Stimulated activated CD4-positive, alpha-beta T cell treated with anti-CD3 and anti-CD28 coated beads, Interleukin-12 subunit alpha, Interleukin-12 subunit beta, amount 100 ng/mL, for 24 hours (primary cell): ENCODE measurements at places on chromosomes 16 and 17.

DNA sequence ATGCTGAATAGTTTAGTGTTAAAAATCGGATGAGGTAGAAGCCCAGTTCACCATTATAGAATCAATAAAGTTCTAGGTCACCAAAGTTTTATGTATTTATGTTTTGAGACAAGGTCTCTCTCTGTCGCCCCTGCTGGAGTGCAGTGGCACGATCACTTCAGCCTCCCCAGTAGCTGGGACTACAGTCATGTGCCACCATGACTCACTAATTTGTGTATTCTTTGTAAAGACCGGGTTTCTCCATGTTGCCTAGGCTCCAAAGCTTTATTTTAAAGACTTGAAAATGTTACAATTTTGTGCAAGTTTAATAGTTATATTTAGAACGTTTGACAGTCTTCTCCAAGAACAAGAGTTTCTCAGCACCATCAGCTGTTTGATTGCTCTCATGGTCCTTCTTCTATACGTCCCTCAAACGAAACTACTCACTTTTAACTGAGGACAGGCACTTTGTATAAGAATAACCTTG lies 32.1 kb downstream of the NDE1 start:
- peak; percentile 22 for DNase-seq

DNA sequence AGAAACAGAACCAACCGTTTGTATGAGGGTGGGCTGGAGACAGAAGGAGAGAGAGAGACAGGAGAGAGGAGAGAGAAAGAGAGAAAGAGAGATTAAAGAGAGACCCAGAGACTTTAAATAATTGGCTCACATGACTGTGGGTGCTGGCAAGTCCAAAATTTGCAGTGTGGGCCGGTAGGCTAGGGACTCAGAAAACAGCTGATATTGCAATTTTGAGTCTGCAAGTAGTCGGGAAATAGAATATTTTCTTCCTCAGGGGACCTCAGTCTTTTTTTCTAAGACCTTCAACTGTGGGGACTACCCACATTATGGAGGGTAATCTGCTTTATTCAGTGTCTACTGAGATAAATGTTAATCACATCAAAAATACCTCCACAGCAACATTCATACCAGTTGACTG lies 1439.0 kb downstream of the CDH11 start:
- DNase-seq = no peak

DNA sequence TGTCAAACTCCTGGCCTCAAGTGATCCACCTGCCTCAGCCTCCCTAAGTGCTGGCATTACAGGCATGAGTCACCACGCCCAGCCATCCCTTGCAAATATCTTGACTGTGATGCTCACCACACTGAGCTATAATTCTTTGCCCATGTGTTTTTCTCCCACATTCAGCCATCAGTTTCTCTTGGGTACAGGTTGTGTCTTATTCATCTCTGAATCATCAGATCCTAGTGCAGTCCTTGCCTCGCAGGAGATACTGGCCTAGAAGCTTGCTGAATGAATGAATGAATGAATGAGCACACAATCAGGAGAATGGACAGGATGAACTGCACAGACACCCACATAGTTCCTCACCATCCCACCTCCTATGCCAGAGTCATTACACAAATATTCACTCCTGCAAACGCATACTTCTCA lies 24.4 kb upstream of the ETV4 start:
- DNase-seq = no peak

GRCh38 chr17:27518545-27519521 lies 62.6 kb downstream of the KSR1 start:
- no peak for DNase-seq

GRCh38 chr16:48383009-48383876 lies 2.0 kb downstream of the SIAH1 start:
- DNase-seq = no peak

DNA sequence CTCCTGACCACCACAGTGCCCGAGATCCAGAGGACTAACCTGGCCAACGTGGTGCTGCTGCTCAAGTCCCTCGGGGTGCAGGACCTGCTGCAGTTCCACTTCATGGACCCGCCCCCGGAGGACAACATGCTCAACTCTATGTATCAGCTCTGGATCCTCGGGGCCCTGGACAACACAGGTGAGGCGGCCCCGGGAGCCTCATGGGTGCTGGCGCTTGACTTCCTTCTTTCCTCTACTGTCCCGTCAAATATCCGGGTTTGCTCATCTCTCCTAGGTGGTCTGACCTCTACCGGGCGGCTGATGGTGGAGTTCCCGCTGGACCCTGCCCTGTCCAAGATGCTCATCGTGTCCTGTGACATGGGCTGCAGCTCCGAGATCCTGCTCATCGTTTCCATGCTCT lies 13.7 kb downstream of the DHX38 start:
- DNase-seq = no peak

DNA sequence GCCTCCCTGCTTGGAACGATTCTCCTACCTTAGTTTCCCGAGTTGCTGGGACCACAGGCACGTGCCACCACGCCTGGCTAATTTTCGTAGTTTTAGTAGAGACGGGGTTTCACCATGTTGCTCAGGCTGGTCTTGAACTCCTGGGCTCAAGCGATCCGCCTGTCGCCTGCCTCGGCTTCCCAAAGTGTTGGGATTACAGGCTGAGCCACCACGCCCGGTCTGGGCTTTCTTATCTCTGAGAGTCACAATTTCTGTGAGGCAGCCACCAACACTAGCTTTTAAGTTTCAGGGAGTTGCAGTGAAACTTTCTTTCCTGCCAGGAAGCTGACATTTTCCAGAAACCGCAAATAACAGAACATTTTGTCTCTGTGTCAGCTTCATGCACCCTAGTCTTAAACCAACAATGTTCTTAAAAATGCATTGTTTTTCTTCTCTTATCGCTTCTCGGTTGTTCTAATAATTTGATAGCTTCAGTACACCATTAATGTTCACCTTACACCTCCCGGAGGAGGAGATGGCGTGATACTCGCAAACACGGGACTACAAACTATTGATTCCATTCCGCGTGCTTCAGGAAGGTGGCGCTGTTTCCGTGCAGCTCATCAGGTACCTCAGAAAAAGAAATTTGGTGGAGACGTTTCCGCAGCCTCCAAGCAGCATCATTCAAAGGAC lies 7.4 kb upstream of the DHRS7B start:
- DNase-seq = peak; percentile 60

DNA sequence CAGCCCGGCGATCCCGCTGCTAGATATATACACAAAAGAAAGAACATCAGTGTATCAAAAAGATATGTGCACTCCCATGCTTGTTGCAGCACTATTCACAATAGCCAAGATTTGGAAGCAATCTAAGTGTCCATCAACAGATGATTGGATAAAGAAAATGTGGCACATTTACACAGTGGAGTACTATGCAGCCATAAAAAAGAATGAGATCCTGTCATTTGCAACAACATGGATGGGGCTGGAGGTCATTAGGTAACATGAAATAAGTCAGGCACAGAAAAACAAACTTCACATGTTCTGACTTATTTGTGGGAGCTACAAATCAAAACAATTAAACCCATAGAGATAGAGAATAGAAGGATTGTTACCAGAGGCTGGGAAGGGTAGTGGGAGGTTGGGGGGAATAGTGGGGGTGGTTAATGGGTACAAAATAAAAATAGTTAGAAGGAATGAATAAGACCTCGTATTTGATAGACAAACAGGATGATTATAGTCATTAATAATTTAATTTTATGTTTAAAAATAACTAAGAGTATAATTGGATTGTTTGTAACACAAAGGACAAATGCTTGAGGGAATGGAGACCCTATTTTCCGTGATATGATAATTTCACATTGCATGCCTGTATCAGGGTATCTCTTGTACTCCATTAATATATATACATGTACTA lies 176.7 kb upstream of the NOG start:
- no peak for DNase-seq

GRCh38 chr17:80526116-80526910 lies 18.3 kb upstream of the RPTOR start:
- DNase-seq = no peak

DNA sequence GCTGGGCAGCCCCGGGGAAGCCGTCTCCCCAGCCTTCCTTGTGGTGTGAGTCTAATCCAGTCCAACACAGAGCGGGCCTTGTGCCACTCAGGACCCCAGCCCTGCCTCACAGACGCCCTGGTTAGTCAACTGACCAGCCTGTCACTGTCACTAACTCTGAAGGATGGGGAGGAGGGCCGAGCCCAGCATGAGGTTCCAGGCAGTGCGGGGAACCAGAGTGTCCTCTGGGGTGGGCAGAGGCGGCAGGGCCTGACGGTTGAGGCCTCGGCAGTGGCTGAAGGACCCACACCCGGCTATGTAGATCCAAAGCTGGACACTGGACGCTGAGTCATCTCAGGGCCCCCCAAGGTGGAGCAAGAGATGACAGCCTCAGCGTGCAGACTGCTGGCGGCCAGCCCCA lies 8.6 kb downstream of the RPUSD1 start:
- DNase-seq = no peak

DNA sequence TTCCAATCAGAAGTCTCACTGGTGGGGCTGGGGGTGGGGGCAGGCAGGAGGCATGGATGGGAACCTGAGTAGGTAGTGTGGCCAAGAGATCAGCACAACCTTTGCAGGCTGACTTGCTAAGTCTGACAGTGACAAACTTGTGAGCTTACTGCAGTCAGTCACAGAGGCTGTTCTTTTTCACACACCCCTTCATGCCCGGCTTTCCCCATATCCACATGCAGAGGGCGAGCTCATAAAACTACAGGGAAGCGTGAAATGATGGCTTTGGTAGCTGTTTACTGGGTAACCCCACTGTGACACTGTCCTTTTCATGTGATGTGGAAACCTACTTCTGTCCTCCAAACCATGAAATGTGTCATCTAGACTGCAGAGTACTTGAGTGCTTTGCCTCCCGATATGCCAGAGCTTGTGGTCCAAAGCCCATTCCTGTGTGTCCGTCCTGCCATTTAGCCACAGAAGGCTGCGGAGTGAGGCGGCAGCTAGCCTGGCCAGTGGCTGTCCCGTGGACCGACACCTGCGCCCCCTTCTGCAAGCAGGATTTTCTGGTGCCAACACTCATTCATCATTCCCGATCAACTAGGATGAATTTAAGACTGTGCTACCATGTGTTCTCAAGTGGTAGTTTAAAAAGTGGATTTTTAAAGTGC lies 9.8 kb downstream of the GEMIN4 start:
- DNase-seq = no peak

- DNase-seq = no peak
Measured at GRCh38 chr16:77596261-77596660, 126.1 kb upstream of the NUDT7 start.

- no peak for DNase-seq
Measured at GRCh38 chr16:84356591-84357116, 11.7 kb upstream of the ATP2C2 start.

DNA sequence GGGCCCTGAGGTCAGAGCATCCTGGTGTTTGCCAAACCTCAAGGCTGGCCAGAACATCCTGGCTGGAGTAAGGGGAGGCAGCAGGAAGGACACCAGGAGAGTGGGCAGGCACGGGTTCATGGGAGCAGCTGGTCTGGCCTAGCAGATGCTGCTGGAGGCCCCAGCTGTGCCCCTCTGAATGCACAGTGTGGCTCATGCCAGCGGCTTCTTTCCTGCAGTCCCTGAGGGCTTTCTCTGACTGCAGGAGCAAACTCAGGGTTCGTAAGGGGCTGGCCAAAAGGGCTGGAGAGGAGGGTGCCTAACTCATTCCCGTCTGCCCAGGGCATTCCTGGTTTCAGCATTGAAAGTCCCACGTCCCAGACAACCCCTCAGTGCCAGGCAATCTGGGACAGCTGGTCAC lies 78.7 kb downstream of the ZDHHC7 start:
- no peak for DNase-seq

DNA sequence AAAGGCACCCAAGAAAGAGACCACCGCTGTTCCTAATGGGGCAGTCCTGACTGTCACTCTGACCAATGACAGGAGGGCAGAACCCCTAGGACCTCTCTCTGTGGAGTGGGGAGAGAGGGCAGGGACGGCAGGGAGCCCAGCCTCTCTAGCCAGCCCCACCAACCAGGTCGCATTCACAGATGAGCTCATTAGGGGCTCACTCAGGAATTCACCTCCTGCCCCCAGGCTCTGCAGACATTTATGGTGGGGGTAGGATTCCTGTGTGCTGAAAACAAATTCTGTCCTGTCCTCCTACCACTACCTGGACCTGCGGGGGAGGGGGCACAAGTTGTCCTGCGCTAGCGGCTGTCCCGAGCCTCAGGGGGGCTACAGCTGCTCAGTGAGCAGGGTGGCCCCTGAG lies 27.7 kb upstream of the GPRC5C start:
- no peak for DNase-seq

DNA sequence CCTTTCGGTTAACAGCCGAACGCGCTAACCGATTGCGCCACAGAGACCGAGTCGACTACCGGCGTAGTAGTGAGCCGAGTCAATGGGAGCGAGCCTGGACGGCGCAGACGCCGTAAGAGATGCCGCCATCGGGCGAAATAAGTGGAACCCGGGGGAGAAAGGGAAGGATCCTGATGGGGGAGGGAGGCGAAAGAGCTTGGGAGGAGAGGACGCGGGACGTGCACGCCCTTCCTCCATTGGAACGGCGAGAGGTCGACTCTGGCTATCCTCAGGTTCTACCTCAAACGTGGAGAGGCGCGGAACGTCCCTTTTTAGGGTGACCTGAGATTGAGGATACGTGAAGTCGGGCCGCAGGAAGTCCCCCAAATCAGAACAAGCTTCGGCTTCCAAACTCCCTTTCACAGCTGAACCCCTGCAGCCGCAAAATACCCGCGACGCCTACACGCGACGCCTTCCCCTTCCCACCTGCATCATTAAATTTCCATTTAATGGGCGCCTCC lies 683 bp upstream of the PSMB3 start:
- peak; percentile 82 for DNase-seq

DNA sequence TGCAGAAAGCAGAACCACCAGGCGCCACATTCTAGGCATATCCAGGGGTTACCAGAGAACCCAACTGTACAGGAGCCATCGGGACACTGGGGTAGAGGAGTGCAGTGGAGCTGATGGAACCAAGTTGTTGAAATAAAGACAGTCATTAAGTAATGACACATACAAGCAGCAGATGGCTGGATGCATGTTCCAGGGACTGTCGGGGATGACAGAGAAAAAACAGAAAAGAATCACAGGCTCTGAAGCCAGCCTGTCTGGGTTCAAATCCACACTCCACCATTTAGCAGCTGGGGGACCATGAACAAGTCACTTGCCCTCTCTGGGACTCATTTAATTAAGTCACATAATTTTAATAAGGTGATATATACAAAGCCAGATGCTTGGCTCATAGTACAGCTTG lies 117.1 kb downstream of the ZNF423 start:
- DNase-seq = no peak

DNA sequence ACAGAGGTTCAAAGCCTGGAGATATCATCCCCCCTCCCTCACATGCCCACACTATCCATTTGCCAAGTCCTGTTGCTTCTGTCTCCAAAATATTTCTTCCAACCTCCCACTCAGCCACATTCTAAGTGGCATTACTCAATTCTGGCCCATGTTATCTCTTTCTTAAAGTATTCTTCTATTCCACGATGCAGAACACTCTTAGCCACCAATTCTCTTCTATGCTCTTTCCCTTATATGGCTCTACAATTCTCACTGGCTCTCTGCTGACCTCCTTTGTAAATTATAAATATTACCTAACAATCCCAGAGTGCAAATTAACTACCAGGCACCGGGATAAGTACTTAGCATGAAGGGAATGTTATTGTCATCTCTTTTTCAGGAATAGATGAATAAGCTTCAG lies 82.4 kb downstream of the KCNJ2 start:
- no peak for DNase-seq
